ENCODE measurements at places on chromosomes 5 and 9.

GRCh38 chr5:134073404-134073803 lies 41.1 kb upstream of the TCF7 start:
- H3K27ac ChIP-seq = no peak overlapping the region
- no peaks in the 10 kb centered on the region for H3K27me3 ChIP-seq

DNA sequence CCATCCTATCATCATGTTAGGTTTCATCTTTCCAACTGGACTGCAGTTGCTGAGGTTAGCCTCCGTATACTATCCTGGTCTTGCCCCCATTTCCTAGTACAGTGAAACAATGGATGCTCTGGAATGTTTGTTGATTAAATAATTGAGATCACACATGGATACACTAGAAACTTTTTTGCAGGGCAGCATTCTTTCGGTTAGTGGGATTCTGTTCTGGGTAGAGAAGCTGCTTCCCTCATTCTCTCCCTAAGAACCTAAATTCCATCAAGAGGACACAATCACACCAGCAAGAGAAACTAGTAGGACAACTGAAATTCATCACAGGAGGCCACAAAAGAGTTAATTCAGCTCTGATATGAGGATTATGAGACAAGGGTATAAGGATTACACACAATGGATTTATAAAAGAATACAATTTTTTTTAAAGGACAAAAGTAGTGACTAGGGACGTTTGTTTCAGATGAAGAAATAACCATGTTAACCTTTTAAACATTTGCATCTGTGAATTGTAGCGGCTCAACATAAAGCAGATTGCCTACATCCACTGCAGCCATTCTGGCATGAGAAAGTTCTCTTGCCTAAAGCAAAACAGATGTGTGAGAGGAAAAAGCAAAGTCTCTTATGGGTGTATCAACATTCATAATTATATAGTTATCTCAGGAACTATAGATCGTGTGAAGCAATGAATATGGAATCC lies 162.7 kb upstream of the LHFPL2 start:
- H3K27ac ChIP-seq = no peak overlapping the region
- H3K27me3 ChIP-seq = no peaks in the 10 kb centered on the region
- H3K4me3 ChIP-seq = no peak overlapping the region

GRCh38 chr9:94718936-94719335 lies 7.6 kb upstream of the AOPEP start:
- H3K27ac ChIP-seq = no peak overlapping the region
- H3K4me1 ChIP-seq = no peaks in the 10 kb centered on the region
- H3K4me3 ChIP-seq = no peak overlapping the region

- no peaks in the 10 kb centered on the region for H3K36me3 ChIP-seq
- H3K4me1 ChIP-seq = peaks cover 14% of the 10 kb centered on the region
- no peak for DNase-seq
- H3K27me3 ChIP-seq = no peaks in the 10 kb centered on the region
- H3K27ac ChIP-seq = no peak overlapping the region
Observed at GRCh38 chr9:20570087-20570486, 52.2 kb downstream of the MLLT3 start.

GRCh38 chr5:123755653-123756317 lies 243.8 kb downstream of the CSNK1G3 start:
- H3K4me1 ChIP-seq = peaks cover 36% of the 10 kb centered on the region
- H3K27me3 ChIP-seq = no peaks in the 10 kb centered on the region
- peak; percentile 91 for DNase-seq
- no peak overlapping the region for H3K4me3 ChIP-seq
- H3K36me3 ChIP-seq = no peaks in the 10 kb centered on the region

- peaks cover 6% of the 10 kb centered on the region for H3K4me1 ChIP-seq
- H3K36me3 ChIP-seq = no peaks in the 10 kb centered on the region
- no peaks in the 10 kb centered on the region for H3K27me3 ChIP-seq
- no peak overlapping the region for H3K4me3 ChIP-seq
- DNase-seq = no peak
Observed at GRCh38 chr9:133485531-133486260, 6.8 kb upstream of the SLC2A6 start.

- H3K4me1 ChIP-seq = peaks cover 5% of the 10 kb centered on the region
- no peaks in the 10 kb centered on the region for H3K27me3 ChIP-seq
- peaks cover 5% of the 10 kb centered on the region for H3K36me3 ChIP-seq
- DNase-seq = no peak
- no peak overlapping the region for H3K4me3 ChIP-seq
- no peak overlapping the region for H3K27ac ChIP-seq
Observed at GRCh38 chr5:65382582-65382981, 99.1 kb downstream of the ADAMTS6 start.

- no peak overlapping the region for H3K4me3 ChIP-seq
- no peak overlapping the region for H3K27ac ChIP-seq
- H3K27me3 ChIP-seq = no peaks in the 10 kb centered on the region
Observed at GRCh38 chr9:33138768-33139167, 28.4 kb downstream of the B4GALT1 start.

GRCh38 chr5:89080467-89081116 lies 197.6 kb upstream of the MEF2C start:
- no peaks in the 10 kb centered on the region for H3K4me1 ChIP-seq
- H3K27ac ChIP-seq = no peak overlapping the region
- no peaks in the 10 kb centered on the region for H3K27me3 ChIP-seq
- no peaks in the 10 kb centered on the region for H3K36me3 ChIP-seq
- DNase-seq = no peak

GRCh38 chr9:73093740-73094379 lies 57.8 kb upstream of the ANXA1 start:
- H3K4me3 ChIP-seq = no peak overlapping the region
- no peaks in the 10 kb centered on the region for H3K4me1 ChIP-seq
- H3K27me3 ChIP-seq = no peaks in the 10 kb centered on the region

GRCh38 chr5:52727020-52727419 lies 60.7 kb upstream of the ITGA1 start:
- H3K4me1 ChIP-seq = no peaks in the 10 kb centered on the region
- H3K36me3 ChIP-seq = no peaks in the 10 kb centered on the region
- H3K27me3 ChIP-seq = no peaks in the 10 kb centered on the region
- peak overlapping the region; percentile 12 for H3K27ac ChIP-seq
- no peak overlapping the region for H3K4me3 ChIP-seq

GRCh38 chr5:174309131-174309795 lies 263.8 kb downstream of the NSG2 start:
- H3K4me1 ChIP-seq = peaks cover 4% of the 10 kb centered on the region
- no peak for DNase-seq
- H3K27ac ChIP-seq = no peak overlapping the region
- no peaks in the 10 kb centered on the region for H3K27me3 ChIP-seq
- H3K36me3 ChIP-seq = no peaks in the 10 kb centered on the region

DNA sequence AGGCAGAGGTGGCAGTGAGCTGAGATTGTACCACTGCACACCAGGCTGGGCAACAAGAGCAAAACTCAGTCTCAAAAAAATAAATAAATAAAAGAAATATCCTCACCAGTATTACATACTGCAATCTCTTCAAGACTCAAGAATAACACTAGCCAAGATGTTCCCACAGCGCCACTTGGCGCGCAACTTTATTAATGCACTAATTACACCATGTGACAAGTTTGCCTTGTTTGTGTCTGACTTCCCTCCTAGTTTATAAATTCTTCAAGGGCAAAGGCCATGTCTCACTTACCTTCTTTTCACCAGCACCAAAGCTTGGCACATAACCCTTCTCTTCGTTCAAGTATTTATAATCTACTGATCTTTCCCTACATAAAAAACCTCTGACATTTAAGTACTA lies 4.8 kb downstream of the SKP1 start:
- no peak overlapping the region for H3K4me3 ChIP-seq
- H3K27ac ChIP-seq = no peak overlapping the region
- H3K36me3 ChIP-seq = peaks cover 49% of the 10 kb centered on the region

GRCh38 chr9:137497921-137498719 lies 39.0 kb upstream of the NSMF start:
- H3K27ac ChIP-seq = no peak overlapping the region
- no peaks in the 10 kb centered on the region for H3K27me3 ChIP-seq
- no peaks in the 10 kb centered on the region for H3K36me3 ChIP-seq
- H3K4me1 ChIP-seq = no peaks in the 10 kb centered on the region
- no peak overlapping the region for H3K4me3 ChIP-seq

- no peak for DNase-seq
- no peak overlapping the region for H3K27ac ChIP-seq
- no peak overlapping the region for H3K4me3 ChIP-seq
- H3K27me3 ChIP-seq = no peaks in the 10 kb centered on the region
Observed at GRCh38 chr5:68500813-68501212, 285.3 kb downstream of the PIK3R1 start.

DNA sequence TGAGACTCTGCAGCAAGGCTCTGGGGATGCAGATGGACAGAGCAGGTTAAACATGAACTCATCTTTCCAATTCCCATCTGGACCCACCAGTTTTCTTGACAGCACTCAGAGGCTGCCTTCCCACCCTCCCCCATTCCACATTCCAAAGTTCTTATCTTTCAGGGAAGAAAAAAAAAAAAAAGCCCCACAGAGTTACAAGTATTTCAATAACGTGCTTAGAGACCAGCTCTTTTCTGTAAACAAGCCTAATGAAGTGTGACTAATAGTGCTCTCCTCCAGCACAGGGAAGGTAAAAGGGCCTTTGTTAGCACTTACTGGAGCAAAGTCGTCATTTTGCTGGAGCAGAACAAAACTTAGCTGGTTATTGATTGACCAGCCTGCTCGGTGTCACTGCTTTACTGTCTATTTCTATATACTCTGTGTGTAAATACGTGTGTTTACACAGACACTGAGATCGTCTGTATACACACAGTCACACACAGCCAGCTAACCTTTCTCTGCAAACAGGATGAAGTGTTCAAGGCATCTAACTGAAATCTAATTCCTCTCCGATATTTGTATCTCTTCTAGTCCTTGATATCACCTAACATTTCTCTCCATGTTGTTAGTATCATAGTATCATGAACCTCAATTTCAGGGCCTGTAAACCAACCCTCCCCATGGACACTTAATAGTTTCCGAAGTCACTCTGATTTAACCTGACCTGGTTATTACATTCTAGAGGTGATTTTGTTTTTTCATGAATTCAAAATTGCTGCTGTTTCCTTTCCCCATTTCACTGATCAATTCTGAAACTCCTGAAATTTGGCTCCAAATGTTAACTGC lies 84.9 kb downstream of the ZNF608 start:
- peak; percentile 97 for DNase-seq
- H3K4me1 ChIP-seq = peaks cover 43% of the 10 kb centered on the region
- H3K27me3 ChIP-seq = no peaks in the 10 kb centered on the region
- H3K4me3 ChIP-seq = peak overlapping the region; percentile 11
- peak overlapping the region; percentile 84 for H3K27ac ChIP-seq
- H3K36me3 ChIP-seq = no peaks in the 10 kb centered on the region

- H3K4me1 ChIP-seq = no peaks in the 10 kb centered on the region
- H3K27me3 ChIP-seq = no peaks in the 10 kb centered on the region
- H3K4me3 ChIP-seq = no peak overlapping the region
- H3K27ac ChIP-seq = no peak overlapping the region
Observed at GRCh38 chr9:21465859-21466518, 16.1 kb downstream of the IFNE start.

- H3K27ac ChIP-seq = no peak overlapping the region
- H3K4me3 ChIP-seq = no peak overlapping the region
- no peaks in the 10 kb centered on the region for H3K36me3 ChIP-seq
- H3K27me3 ChIP-seq = no peaks in the 10 kb centered on the region
Observed at GRCh38 chr9:124222109-124222508, 35.6 kb upstream of the NEK6 start.

DNA sequence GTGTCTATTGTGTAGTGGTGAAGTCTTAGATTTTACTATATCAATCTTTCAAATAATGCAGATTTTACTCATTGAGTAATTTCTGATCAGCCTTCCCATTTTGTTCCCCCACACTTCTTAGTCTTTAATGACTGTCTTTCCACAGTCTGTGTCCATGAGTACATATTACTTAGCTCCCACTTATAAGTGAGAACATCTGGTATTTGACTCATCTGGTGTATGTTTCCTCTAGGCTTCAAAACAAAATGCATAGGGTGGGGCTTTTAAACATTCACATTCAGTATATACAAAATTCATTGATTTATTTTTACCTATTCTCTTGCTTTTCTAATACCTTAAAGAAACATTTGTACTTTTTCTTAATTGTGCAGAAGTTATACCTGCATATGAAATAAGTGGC lies 513.0 kb downstream of the MTRR start:
- H3K36me3 ChIP-seq = no peaks in the 10 kb centered on the region
- no peaks in the 10 kb centered on the region for H3K4me1 ChIP-seq
- H3K27ac ChIP-seq = no peak overlapping the region
- DNase-seq = no peak
- H3K27me3 ChIP-seq = peaks cover 2% of the 10 kb centered on the region
- H3K4me3 ChIP-seq = no peak overlapping the region

GRCh38 chr5:51829230-51829629 lies 446.0 kb downstream of the ISL1 start:
- H3K27me3 ChIP-seq = no peaks in the 10 kb centered on the region
- H3K4me1 ChIP-seq = no peaks in the 10 kb centered on the region
- H3K36me3 ChIP-seq = no peaks in the 10 kb centered on the region
- no peak overlapping the region for H3K27ac ChIP-seq
- H3K4me3 ChIP-seq = no peak overlapping the region

DNA sequence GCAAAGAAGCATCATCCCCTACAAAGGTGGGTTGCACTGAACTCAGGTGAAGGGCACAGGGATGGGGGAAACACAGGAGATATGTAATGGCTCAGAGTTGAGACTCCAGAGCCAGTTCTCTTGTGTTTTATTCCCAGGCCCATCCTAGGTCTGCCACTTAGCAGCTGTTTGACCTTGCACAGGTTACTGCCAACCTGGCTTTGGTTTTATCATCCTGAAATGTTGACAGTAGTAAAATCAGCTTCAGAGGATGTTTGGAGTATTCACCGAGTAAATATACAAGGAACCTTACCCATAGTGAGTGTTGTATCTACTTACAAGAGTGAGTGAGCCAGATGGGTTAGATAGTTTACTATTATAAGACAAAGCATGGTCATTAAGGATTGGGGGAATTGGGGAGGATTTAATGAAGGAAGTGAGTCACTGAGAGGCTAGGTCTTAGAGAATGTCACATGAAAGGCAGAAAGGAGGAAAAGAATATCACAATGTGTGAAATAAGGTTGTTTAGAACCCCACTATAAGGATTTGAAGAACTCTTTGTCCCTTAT lies 141.3 kb downstream of the MAN2A1 start:
- no peak overlapping the region for H3K4me3 ChIP-seq
- DNase-seq = peak; percentile 64
- peaks cover 8% of the 10 kb centered on the region for H3K4me1 ChIP-seq
- H3K36me3 ChIP-seq = peaks cover 5% of the 10 kb centered on the region
- no peaks in the 10 kb centered on the region for H3K27me3 ChIP-seq

- H3K36me3 ChIP-seq = no peaks in the 10 kb centered on the region
- no peak overlapping the region for H3K4me3 ChIP-seq
- no peaks in the 10 kb centered on the region for H3K4me1 ChIP-seq
Observed at GRCh38 chr5:74974451-74975091, 77.8 kb downstream of the GCNT4 start.

DNA sequence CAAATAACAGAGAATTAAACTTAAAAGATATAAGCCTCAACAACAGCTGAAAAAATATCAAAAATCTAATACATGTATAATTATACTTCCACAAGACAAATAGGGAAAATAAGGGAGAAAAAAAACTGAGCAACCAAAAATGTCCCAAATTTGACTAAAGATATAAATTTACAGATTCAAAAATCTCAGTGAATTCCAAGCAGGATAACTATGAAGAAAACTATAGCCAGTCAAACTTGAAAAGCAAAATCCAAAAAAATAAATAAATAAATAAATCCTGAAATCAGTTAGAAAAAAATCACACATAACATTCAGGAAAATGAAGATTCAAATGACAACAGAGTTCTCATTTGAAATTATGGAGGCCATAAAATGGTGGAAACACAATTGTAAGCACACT lies 56.7 kb downstream of the AGTPBP1 start:
- no peaks in the 10 kb centered on the region for H3K27me3 ChIP-seq
- no peaks in the 10 kb centered on the region for H3K36me3 ChIP-seq
- no peak overlapping the region for H3K4me3 ChIP-seq
- H3K4me1 ChIP-seq = no peaks in the 10 kb centered on the region

GRCh38 chr5:133895979-133896845 lies 72.2 kb downstream of the C5orf15 start:
- H3K36me3 ChIP-seq = no peaks in the 10 kb centered on the region
- no peaks in the 10 kb centered on the region for H3K4me1 ChIP-seq
- DNase-seq = no peak
- no peaks in the 10 kb centered on the region for H3K27me3 ChIP-seq
- H3K4me3 ChIP-seq = no peak overlapping the region
